ENCODE measurements at places on chromosomes 5 and 9. TPM values are rescaled to one million over a fixed set of nuclear protein-coding genes. Genes with fewer than 3 reads are reported as not detected.

IFNA6 gene
- total RNA-seq = not detected

PAEP gene
- total RNA-seq = not detected

ARL14EPL gene
- total RNA-seq = 0.11 TPM

SLC6A7 gene
- total RNA-seq = not detected

GRIN1 gene
- total RNA-seq = not detected

ERP44 gene
- total RNA-seq = 25.0 TPM

GEMIN5 gene
- 18.4 TPM for total RNA-seq

All from articular chondrocyte of knee joint (primary cell).